Karpas-422 (cell line): ENCODE measurements at places on chromosomes 5 and 9. TPM values are rescaled to one million over a fixed set of nuclear protein-coding genes. Genes with fewer than 3 reads are reported as not detected.

SLC45A2 gene
- total RNA-seq, result not detected in 2 replicates

DNA sequence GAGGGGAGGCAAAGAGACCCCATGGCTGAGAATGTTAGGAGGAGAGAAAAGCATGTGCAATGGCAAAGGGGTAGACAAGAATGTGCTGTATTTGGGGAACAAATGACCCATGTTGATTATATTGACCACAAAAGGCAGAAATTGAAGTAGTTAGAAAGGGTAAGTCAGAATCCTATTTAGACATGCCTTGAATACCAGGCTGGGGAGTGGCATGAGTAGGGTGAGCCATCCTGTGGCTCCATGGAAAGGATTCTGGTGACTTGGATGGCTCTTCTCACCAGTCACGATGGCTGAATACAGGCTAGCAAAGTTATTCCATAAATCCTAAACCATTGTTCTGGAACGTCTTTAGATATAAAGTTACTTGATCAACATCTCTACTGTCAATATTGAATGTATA lies 73.4 kb upstream of the MEF2C start:
- H3K4me1 ChIP-seq, result peaks cover 13% of the 10 kb centered on the region
- H3K27me3 ChIP-seq, result no peaks in the 10 kb centered on the region
- no peak overlapping the region for H3K27ac ChIP-seq
- H3K36me3 ChIP-seq, result no peaks in the 10 kb centered on the region
- DNase-seq, result no peak

DNA sequence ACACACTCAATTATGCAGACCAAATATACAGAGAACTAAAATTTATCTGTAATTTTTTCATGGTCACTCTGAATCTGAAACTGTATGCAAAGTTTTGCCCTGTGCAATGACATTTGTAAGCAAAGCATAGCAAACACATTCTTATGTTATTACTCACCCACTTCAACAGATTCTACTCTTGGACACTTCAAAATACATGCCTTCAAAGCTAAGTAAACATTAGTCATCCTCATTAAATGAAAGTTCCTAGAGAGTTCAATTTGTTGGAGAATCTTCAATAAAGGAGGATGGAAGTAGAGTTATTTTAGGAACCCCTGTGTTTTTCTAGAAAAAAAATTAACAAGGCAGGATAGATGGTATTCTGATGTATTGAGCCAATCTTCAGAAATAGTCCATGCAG lies 639.7 kb upstream of the C9orf72 start:
- H3K27ac ChIP-seq, result no peak overlapping the region
- no peak for DNase-seq
- H3K27me3 ChIP-seq, result no peaks in the 10 kb centered on the region
- H3K36me3 ChIP-seq, result no peaks in the 10 kb centered on the region
- no peak overlapping the region for H3K4me3 ChIP-seq

EDIL3 gene
- total RNA-seq, result not detected in 2 replicates

GRCh38 chr9:134650431-134651190 lies 9.0 kb downstream of the COL5A1 start:
- no peak overlapping the region for H3K4me3 ChIP-seq
- no peaks in the 10 kb centered on the region for H3K36me3 ChIP-seq
- peak; percentile 11 for DNase-seq
- no peak overlapping the region for H3K27ac ChIP-seq

MAP1B gene
- total RNA-seq, result not detected in 2 replicates

DNA sequence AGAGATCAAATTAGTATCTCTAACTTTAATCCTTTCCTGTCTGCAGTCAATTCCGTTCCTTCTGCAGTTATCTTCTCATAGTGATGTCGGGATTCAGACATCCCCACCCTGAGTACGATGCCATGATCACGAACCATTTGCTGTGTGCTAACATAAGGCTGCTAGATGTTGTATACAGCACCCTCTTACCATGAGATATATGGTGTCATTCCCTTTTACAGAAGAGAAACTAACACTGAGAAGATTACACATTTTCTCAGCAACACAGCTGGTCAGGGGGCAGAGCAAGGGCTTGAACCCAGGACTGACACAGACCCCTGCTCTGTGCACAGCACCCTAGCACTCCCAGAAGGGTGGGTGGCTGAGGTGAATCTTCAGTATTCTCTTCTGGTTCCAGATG lies 46.9 kb upstream of the HSD17B4 start:
- DNase-seq, result peak; percentile 39
- H3K27ac ChIP-seq, result no peak overlapping the region
- H3K36me3 ChIP-seq, result no peaks in the 10 kb centered on the region
- H3K27me3 ChIP-seq, result no peaks in the 10 kb centered on the region
- no peak overlapping the region for H3K4me3 ChIP-seq

PCDHGA3 gene
- total RNA-seq, result not detected in 2 replicates

CCL21 gene
- total RNA-seq, result not detected in 2 replicates

GRCh38 chr5:168699002-168699401 lies 119.8 kb upstream of the PANK3 start:
- H3K27ac ChIP-seq, result no peak overlapping the region
- no peaks in the 10 kb centered on the region for H3K27me3 ChIP-seq
- DNase-seq, result no peak
- H3K36me3 ChIP-seq, result no peaks in the 10 kb centered on the region
- no peak overlapping the region for H3K4me3 ChIP-seq

GRCh38 chr5:180198208-180198607 lies 10.8 kb downstream of the RASGEF1C start:
- no peak overlapping the region for H3K27ac ChIP-seq
- H3K36me3 ChIP-seq, result no peaks in the 10 kb centered on the region
- H3K4me3 ChIP-seq, result no peak overlapping the region
- H3K4me1 ChIP-seq, result no peaks in the 10 kb centered on the region
- H3K27me3 ChIP-seq, result no peaks in the 10 kb centered on the region
- DNase-seq, result no peak

OR13D1 gene
- total RNA-seq, result not detected in 2 replicates

GTF2H2C gene
- total RNA-seq, result 35.2 and 69.8 TPM in 2 replicates

GRCh38 chr5:178514851-178515418 lies 75.3 kb downstream of the COL23A1 start:
- H3K36me3 ChIP-seq, result no peaks in the 10 kb centered on the region
- no peak overlapping the region for H3K4me3 ChIP-seq
- H3K27ac ChIP-seq, result no peak overlapping the region

PTGES gene
- not detected in 2 replicates for total RNA-seq

CNTLN gene
- total RNA-seq, result 13.0 and 18.3 TPM in 2 replicates

C6 gene
- not detected in 2 replicates for total RNA-seq

- peak overlapping the region; percentile 85 for H3K4me3 ChIP-seq
- H3K36me3 ChIP-seq, result no peaks in the 10 kb centered on the region
- peak; percentile 81 for DNase-seq
- H3K4me1 ChIP-seq, result peaks cover 38% of the 10 kb centered on the region
Observed at GRCh38 chr5:43065387-43065947, 25.3 kb upstream of the ANXA2R start.

GRCh38 chr5:138962614-138963370 lies 87.7 kb upstream of the LRRTM2 start:
- H3K4me3 ChIP-seq, result no peak overlapping the region
- H3K27me3 ChIP-seq, result no peaks in the 10 kb centered on the region
- H3K27ac ChIP-seq, result no peak overlapping the region
- no peaks in the 10 kb centered on the region for H3K36me3 ChIP-seq

DNA sequence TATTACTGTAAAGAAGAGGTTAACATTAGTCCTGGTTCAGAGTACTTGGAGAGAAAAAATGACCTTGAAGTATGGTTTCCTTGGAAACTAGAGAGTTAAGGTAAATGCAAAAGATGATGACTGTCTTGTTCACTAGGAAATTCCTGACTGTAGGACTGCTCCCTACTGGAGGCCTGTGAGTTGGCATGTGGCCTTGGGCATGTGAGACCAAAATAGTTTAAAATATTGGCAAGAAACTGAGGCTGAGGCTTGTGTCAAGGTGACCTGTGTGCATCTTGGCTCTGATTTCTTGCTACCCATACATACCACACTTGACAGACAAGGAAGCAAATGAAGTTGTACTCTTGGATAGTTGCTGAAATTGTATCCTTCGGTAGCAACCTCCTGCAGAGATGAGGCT lies 96.5 kb downstream of the TARS1 start:
- no peak overlapping the region for H3K4me3 ChIP-seq
- no peak overlapping the region for H3K27ac ChIP-seq
- H3K4me1 ChIP-seq, result no peaks in the 10 kb centered on the region
- DNase-seq, result peak; percentile 4
- H3K36me3 ChIP-seq, result no peaks in the 10 kb centered on the region
- H3K27me3 ChIP-seq, result no peaks in the 10 kb centered on the region

- H3K27me3 ChIP-seq, result no peaks in the 10 kb centered on the region
- no peak overlapping the region for H3K4me3 ChIP-seq
- no peaks in the 10 kb centered on the region for H3K36me3 ChIP-seq
- H3K27ac ChIP-seq, result no peak overlapping the region
Observed at GRCh38 chr5:102154291-102154690, 141.8 kb downstream of the SLCO4C1 start.

GRCh38 chr9:128081056-128081455 lies 13.0 kb downstream of the SLC25A25 start:
- no peaks in the 10 kb centered on the region for H3K36me3 ChIP-seq
- no peaks in the 10 kb centered on the region for H3K27me3 ChIP-seq
- no peak overlapping the region for H3K4me3 ChIP-seq
- DNase-seq, result no peak
- no peaks in the 10 kb centered on the region for H3K4me1 ChIP-seq

DNA sequence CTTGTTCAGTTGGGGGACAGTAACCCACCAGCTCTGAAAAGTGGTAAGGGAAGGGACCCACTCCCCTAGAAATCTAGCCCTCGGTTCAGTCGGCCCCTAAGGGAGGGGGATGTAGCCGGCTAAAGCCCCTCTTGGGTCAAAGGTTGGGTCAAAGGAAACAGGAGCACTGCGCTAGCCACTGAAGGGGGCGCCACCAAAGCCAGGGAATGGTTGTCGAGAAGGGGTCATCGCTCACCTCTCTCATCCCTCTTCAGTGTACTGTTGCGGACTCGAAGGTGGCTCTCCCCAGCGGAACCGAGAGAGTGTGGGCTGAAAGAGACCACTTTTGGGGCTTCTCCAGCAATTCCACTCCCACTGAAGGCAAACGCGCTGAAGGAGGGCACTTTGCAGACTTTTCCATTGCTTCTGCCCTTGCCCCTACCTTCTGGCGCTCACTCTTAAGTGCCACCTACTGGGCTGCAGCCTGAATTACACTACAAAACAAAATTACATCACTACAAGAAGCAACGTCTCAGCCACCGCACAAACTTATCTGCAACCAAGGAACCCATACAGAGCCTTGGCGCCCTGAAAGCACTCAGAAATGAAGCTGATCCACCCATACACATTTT lies 396.9 kb downstream of the PDE4D start:
- H3K4me3 ChIP-seq, result no peak overlapping the region
- no peaks in the 10 kb centered on the region for H3K4me1 ChIP-seq
- H3K36me3 ChIP-seq, result no peaks in the 10 kb centered on the region
- no peaks in the 10 kb centered on the region for H3K27me3 ChIP-seq
- no peak overlapping the region for H3K27ac ChIP-seq
- peak; percentile 72 for DNase-seq

FOXD4L4 gene
- total RNA-seq, result 0.14 and 0.41 TPM in 2 replicates

DNA sequence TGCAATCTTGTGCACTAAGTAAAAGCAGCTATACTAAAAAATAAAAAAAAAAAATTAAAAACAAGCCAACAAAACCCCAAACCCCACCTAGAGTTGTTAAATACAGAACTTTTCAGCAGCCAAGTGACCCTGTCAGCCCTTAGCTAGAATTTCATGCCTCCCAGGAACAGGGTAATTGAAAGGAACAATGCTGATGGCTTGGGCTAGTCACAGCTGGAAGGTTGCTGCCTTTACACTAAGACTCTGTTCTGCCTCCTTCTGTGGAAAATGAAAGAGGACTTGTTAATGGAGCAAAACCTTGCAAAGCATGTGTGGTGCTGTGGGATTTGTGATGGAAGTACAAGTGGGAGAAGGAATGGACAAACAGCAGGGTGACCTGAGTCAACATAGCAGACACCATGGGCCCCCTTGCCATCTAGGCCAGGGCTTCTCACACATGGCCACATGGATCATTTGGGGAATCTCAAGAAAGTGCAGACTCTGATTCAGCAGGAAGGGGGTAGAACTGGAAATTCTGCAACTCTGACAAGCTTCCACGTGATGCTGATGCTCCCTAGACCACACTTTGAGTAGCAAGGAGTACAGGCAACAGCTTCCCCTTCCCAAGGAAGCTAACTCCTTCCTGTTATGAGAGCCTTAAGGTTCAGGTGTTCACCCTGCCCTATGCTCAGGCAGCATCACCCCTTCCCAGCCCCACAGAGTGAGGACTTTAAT lies 14.9 kb upstream of the TMEM252 start:
- H3K27ac ChIP-seq, result no peak overlapping the region
- H3K4me1 ChIP-seq, result no peaks in the 10 kb centered on the region
- H3K4me3 ChIP-seq, result no peak overlapping the region
- no peak for DNase-seq
- H3K27me3 ChIP-seq, result no peaks in the 10 kb centered on the region

GRCh38 chr9:33835625-33836260 lies 18.8 kb downstream of the UBE2R2 start:
- H3K4me1 ChIP-seq, result peaks cover 27% of the 10 kb centered on the region
- H3K27me3 ChIP-seq, result no peaks in the 10 kb centered on the region
- H3K36me3 ChIP-seq, result no peaks in the 10 kb centered on the region
- H3K4me3 ChIP-seq, result no peak overlapping the region
- DNase-seq, result no peak

- H3K4me3 ChIP-seq, result no peak overlapping the region
- H3K27ac ChIP-seq, result no peak overlapping the region
- H3K27me3 ChIP-seq, result no peaks in the 10 kb centered on the region
- H3K4me1 ChIP-seq, result no peaks in the 10 kb centered on the region
Observed at GRCh38 chr5:52065182-52065581, 681.9 kb downstream of the ISL1 start.

SLC6A19 gene
- not detected in 2 replicates for total RNA-seq

CNTNAP3B gene
- total RNA-seq, result not detected in 2 replicates

GARIN3 gene
- total RNA-seq, result not detected in 2 replicates

- peak; percentile 76 for DNase-seq
- peak overlapping the region; percentile 72 for H3K4me3 ChIP-seq
- no peaks in the 10 kb centered on the region for H3K27me3 ChIP-seq
- H3K4me1 ChIP-seq, result peaks cover 66% of the 10 kb centered on the region
Observed at GRCh38 chr5:115842089-115842935, 577 bp downstream of the AP3S1 start.

PRRT1B gene
- total RNA-seq, result not detected in 2 replicates

DNA sequence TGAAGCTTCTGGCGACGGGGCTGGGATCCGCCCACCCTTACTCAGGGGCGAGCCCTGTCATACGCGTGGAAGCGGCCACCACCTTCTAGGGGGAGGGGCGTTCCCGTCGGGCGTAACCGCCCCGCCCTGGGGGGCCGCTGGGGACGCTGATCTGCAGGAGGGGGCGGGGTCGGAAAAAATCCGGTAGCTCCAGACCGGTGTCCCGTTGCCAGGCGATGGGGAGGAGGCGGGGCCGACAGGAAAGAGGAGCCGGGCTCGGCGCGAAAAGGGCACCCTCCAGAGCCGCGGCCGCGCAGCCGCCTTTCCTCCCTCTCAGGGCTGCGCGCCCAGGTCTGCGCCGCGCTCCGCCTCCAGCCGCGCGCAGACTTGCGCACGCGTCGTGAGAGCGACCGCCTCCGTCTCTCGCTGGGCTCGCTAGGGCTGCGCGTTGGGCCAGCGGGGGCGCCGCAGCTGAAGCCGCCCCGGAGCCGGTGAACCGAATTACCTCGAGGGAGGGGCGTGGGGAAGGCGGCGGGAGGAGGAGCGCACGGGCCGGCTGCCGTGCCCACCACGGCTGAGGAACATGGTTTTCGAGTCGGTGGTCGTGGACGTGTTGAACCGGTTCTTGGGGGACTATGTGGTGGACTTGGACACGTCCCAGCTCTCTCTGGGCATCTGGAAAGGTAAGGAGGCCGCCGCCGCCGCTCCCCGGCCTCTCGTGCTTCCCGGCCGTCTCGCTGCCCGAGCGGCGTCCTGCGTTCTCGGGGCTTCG lies at the start of gene VPS13A:
Gene VPS13A (plus strand): TSS at position 392 of the 751 bp plus-strand sequence. CDS start 171 bp downstream, at position 563.
- H3K4me3 ChIP-seq, result peak within 1 kb of the TSS; percentile 87
- peaks cover 32% of the 10 kb centered on the region for H3K4me1 ChIP-seq
- peaks cover 5% of the 10 kb centered on the region; the same call in 1 of the 2 replicates for H3K36me3 ChIP-seq
- H3K27ac ChIP-seq, result peak within 1 kb of the TSS; percentile 49
- H3K27me3 ChIP-seq, result no peaks in the 10 kb centered on the region
